ENCODE measurements at places on chromosomes 3 and 15.

GRCh38 chr3:128701342-128702212 is 24.4 kb upstream of the RAB7A start:
- DNase-seq: no peak

GRCh38 chr3:171354049-171354705 is 106.0 kb downstream of the TNIK start:
- no peak for DNase-seq

GRCh38 chr15:85620690-85621049 is 174.1 kb downstream of the KLHL25 start:
- DNase-seq: no peak

- DNase-seq: no peak
These were observed 23.3 kb upstream of the ACKR4 start for GRCh38 chr3:132573797-132574211.

DNA sequence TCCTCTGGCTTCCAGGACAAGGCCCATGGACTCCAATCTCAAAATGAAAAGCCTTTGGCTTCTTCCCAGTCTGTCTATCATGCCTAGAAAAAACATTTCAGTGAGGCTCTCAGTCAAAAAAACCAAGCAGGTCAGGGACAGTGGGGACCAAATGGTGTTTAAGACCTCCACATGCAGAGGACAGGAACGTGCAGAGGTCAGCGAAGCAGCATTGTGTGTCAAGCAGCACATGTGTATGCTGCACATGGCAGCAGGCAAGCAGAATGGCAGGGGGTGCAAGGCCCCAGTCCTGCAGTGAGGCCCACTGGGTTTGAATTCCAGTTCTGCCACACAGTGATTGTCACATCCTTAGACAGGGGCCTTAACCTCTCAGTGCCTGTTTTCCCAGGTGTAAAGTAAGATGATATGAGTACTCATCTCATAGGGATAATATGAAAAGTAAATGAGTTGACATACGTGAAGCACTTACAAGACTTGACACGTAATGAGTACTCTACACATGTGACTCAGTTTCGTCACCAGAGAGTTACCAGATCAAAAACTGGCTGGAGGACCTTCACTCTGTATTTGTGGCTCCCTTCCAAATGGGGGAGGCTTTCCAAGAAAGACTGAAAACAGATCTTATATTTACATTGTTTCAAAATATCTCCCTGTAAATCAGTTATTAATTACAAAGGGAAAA is 11.2 kb downstream of the STIMATE start:
- DNase-seq: no peak

DNA sequence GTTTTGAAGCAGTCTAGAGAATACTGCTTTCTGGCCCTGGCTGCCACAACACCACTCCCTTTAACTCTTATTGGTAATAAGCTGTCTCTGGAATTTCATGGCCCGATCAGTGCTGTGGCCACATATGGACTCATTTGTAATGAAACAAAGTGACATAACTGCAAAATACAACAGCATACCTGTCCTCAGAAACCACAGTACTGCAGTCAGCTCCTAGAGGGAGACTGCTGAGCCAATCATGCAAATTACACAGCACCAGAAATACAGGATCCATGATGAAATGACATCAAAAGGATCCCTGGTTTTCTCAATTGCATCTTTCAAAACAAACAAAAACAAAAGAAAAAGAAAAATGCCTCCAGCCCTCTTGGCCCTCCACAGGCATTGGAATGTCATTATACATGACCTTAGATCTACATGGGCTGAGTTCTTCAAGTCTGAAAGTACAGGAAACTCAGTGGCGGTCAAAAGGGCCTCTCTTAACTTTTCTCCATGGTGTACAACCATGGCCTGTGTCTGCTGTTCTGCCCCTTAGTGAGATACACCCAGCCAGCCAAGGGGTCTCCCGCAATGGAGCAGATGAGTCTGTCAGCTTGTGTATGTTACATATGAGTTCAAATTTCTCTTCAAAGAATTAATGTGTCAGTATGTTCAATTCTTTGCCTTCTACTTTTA is 24.9 kb upstream of the KBTBD12 start:
- no peak for DNase-seq

GRCh38 chr3:64244011-64244942 is 19.0 kb upstream of the PRICKLE2 start:
- no peak for DNase-seq

GRCh38 chr15:99614749-99615288 is 49.0 kb downstream of the MEF2A start:
- no peak for DNase-seq

DNA sequence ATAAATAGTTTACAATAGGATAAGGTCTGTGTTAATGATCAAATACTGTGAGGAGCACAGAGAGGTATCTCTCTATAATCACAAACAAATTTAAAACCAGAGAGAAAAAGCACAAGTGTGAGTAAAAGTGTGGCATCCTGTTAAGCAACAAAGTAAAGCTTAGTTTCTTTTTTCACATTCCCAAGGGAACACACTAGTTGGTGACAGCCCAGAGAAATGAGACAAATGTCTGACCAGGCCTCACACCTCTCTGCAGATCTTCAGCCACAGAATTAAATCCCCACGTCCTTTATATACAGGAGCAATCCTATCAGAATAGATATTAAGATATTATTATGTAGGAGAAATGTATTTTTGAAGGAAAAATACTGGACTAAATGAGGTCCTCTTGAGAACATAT is 2.7 kb downstream of the FBN1 start:
- DNase-seq: no peak

GRCh38 chr3:129314386-129315222 is 35.9 kb downstream of the HMCES start:
- DNase-seq: no peak

DNA sequence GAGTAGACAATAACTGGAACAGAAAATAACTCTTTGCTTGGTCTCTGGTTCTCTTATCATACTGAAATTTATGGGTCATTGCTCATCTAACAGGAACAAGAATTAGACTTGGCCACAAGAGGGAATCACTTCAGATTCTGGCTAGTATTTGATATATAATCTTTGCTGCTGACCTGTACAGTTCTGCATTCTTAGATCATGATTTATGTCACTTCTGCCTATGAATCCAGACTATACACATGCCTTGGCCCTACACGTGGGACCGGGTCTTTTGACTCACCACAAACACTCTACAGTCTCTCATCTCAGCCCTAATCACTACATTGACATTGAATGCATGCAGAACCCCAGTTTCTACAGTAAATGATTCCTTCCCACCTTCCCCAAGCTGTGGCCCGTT is 162.5 kb upstream of the SOX2 start:
- DNase-seq: no peak

- no peak for DNase-seq
These were observed 136.9 kb upstream of the PRICKLE2 start for GRCh38 chr3:64361962-64362735.

- DNase-seq: no peak
These were observed 74.6 kb upstream of the ACAD9 start for GRCh38 chr3:128804811-128805155.

- DNase-seq: no peak
These were observed 60.1 kb upstream of the ACTC1 start for GRCh38 chr15:34855413-34855812.

DNA sequence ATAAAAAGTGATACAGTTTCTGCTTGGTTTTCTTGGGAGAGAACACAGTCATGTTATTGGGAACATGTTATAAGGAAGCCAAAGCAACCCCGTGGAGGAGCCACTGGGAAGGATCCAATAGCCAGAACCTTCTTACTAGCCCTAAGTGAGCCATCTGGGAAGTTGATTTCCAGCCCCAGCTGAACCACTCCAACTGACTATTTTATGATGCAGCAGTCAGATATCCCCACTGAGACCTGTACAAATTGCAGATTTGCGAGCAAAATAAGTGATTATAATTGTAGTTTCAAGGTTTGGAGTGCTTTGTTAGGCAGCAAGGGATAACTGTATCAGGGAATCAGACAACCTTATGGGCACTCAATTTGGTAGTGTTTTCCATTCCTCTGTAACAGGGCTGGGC is 43.3 kb upstream of the ZPLD1 start:
- DNase-seq: no peak

DNA sequence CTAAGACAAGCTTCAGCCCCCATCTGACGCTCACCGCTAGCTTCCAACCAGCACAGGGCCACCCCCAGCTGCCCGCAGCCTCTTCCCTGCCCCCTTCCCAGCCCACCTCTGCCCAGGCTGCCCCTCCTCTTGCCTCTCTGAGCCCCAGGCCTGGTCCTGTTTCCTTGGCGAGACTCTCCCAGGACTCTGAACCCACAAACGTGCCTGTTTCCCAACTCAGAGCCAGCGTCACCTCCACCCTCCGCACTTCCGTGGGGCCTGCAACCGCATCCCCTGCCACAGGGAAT is 35.0 kb downstream of the ZXDC start:
- no peak for DNase-seq

DNA sequence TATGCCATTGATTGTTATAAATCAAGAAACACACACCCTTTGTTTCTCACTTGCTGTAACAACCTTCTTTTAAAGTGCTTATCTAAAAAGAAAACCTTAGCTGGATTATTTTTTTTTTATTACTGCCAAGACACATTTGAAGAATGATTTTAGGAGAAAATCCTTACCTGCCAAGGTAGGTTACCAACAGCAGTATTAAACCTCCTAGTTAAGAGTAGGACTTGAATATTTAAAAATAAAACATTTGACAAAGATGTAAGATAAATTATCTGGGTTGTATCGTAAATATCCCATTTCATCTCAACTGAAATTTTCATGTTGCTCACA is 192.1 kb downstream of the PDZRN3 start:
- no peak for DNase-seq

DNA sequence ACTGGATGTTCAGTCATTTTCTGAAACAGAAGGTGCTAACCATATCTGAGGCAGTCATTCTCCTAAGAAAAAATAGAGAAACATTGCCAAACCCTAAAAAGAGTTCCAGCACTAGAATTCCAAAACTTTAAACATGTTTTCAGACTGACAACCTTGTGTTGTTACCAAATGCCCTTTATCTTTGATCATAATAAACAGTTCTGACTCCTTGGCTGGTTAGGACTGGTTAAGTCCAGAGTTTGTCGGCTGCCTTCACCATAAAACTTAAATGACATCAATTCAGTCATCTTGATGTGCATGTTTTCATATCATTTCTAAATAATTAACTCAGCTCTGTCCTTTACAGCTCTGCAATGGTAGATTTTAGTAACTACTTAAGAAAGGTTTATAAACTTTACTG is 68.0 kb downstream of the COL8A1 start:
- no peak for DNase-seq

DNA sequence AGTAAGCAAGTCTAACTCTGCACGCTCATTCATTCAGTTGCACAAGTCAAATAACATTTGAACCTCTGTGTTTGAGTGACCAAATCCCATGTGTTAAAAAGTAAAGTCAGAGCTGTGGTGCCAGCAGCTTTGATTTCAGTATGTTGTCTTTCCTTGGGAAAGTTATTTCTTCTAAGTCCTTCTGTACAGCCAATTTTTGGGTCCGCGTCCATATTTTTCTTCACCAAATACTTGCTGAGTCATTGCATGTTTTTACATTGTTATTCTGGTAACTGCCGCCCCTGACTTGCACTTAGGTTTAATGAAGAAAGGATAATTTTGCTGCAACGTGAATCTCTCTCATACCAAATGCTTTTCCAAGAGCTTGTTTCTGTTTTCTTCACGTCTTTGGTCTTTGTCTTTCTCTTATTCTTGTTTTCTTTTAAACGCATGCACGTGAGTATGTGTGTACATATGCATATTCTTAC is 56.7 kb downstream of the PLS1 start:
- DNase-seq: no peak

DNA sequence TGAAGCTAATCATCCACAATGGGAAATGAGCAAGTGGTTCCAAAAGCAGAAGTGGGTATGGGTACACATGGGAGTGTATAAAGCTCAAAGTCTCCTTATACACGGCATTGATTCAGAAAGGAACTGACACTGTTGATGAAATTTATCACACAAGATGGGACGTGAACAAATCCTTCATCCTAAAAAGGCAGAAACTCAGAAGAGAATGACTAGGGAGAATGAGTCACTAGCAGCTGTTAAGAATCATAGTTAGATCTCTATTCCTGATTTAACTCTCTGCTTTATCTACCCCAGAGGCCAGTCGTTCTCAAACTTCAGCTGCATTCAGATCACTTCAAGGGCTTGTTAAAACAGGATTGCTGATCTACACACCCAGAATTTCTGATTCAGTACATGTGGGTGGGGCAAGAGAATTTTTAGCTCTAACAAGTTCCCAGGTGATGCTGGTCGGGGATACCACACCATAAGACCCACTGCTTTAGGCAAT is 97.7 kb upstream of the PHLDB2 start:
- no peak for DNase-seq

DNA sequence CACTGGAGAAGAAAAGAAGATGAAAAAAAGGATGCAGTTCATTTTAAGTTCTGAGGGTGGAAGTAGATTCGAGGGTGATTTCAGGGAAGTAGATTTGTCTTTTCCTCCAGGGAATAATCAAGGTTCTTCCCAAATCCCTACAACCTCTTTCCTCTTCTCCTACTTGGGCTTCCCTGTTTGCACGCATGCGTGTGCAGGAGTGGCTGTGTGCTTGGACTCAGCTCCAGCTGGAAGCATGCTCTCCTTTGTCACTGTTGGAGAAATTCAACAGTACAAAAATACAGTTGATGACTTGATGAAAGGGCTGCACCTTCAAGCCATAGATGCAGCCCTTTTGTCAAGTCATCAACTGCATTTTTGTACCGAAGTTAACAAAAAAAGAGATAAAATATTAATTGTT is 3.8 kb downstream of the OR5K2 start:
- no peak for DNase-seq

DNA sequence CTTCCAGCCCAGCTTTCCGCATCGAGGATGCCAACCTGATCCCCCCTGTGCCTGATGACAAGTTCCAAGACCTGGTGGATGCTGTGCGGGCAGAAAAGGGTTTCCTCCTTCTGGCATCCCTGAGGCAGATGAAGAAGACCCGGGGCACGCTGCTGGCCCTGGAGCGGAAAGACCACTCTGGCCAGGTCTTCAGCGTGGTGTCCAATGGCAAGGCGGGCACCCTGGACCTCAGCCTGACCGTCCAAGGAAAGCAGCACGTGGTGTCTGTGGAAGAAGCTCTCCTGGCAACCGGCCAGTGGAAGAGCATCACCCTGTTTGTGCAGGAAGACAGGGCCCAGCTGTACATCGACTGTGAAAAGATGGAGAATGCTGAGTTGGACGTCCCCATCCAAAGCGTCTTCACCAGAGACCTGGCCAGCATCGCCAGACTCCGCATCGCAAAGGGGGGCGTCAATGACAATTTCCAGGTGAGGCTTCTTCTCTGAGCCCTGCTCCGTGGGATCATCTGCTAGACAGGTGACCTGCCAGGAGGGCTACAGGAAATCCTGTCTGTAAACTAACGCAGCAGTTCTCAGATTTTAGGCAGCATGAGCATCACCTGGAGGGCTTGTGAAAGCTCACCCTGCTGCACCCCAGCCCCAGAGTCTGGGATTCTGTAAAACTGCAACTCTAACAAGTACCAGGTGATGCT is 1.6 kb downstream of the THBS1 start:
- DNase-seq: no peak

- DNase-seq: no peak
These were observed 13.4 kb upstream of the TBC1D5 start for GRCh38 chr3:17755836-17756235.

Data from activated CD4-positive, alpha-beta T cell treated with anti-CD3 and anti-CD28 coated beads for 24 hours (primary cell).